ENCODE measurements at places on chromosomes 16 and 17.
A peak's percentile ranks its signal among the peaks of the same experiment; 100 is the strongest.

- peak; percentile 18 for DNase-seq
These were observed 42.0 kb upstream of the ETV4 start for GRCh38 chr17:43588121-43588520.

DNA sequence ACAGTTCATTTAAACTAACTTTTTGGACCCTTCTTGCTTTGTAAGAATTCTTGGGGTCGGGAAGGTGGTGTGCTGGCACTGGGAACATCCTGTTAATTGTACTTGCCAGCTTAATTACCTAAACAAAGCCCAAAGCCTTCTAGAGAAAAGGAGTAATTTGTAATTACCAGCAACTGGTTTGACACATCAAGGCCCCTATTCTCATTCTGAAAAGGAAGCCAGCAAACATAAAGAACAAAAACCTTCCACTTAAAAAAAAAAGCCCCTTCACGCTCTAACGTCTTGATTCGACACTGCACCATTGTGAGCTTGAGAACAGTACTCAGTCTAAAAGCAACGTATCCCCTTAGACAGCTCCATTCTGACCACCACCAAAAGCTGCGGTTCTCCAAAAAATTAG lies 74.7 kb upstream of the RPH3AL start:
- no peak for DNase-seq

- DNase-seq: no peak
These were observed 5.2 kb upstream of the GUCY2D start for GRCh38 chr17:7997186-7997585.

GRCh38 chr17:73444021-73444420 lies 132.2 kb upstream of the CDC42EP4 start:
- no peak for DNase-seq

GRCh38 chr16:28982949-28983348 lies 1.9 kb upstream of the LAT start:
- DNase-seq: no peak

- DNase-seq: no peak
These were observed 82.4 kb downstream of the NDE1 start for GRCh38 chr16:15732416-15732815.

GRCh38 chr17:61323909-61324868 lies 75.5 kb upstream of the TBX2 start:
- DNase-seq: no peak

- DNase-seq: peak; percentile 53
These were observed 40.8 kb upstream of the BHLHA9 start for GRCh38 chr17:1229349-1229899.

DNA sequence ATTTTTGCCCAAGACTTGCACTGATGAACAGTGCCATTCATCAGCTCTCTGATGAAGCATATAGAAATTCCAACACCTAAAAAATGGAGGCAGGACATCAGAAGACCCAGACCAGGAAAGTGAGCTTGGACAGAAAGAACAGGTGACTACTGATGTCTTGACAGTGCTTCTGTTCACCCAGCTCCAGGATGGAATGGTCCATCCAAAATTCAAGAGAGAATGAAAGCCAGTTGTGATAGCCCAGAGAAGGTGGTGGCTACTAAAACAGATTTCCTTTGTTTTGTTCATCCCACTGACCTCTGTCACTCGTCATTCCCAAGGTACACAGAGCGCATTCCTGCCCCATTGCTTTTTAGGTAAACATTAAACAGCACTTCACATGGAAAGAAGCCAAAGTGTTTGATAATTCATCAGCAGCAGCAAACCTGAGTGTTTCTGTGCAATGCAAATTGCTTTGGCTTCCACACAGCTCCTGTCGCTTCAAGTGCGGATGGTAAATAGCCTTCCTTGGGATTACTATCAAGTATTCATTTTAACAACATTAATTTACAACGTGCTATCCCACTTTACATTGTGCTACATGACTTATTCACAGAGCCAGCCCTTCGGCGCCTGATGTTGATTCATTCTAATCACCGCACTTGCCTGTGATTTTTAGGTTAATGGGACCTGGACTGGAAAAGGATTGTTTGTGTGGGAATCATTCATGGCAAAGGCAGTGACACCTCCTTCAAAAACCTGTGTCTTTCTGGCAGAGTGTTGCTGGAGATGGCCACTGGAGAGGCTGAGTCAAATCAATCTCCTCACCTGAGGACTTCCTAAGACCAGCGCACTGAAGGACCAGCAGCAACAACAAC lies 65.1 kb upstream of the TOX3 start:
- DNase-seq: no peak

DNA sequence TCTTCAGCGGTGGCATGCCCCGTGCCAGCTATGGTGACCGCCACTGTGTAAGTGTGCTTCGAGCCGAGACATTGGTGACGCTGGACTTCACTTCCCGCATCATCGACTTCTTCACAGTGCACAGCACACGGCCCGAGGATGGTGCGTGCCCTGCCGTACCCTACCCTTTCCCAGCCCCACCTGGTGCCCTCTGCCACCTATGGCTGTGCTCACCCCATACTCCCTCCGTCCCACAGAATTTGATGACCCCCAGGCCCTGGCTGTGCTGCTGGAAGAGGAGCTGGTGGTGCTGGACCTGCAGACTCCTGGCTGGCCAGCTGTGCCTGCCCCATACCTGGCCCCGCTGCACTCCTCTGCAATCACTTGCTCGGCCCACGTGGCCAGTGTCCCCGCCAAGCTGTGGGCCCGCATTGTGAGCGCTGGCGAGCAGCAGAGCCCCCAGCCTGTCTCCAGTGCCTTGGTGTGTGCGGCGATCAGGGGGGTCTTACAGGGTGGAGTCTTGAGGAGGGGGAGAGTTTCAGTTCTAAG lies 9.5 kb downstream of the LLGL1 start:
- no peak for DNase-seq

GRCh38 chr17:14672830-14673229 lies 371.9 kb downstream of the HS3ST3B1 start:
- DNase-seq: peak; percentile 65

DNA sequence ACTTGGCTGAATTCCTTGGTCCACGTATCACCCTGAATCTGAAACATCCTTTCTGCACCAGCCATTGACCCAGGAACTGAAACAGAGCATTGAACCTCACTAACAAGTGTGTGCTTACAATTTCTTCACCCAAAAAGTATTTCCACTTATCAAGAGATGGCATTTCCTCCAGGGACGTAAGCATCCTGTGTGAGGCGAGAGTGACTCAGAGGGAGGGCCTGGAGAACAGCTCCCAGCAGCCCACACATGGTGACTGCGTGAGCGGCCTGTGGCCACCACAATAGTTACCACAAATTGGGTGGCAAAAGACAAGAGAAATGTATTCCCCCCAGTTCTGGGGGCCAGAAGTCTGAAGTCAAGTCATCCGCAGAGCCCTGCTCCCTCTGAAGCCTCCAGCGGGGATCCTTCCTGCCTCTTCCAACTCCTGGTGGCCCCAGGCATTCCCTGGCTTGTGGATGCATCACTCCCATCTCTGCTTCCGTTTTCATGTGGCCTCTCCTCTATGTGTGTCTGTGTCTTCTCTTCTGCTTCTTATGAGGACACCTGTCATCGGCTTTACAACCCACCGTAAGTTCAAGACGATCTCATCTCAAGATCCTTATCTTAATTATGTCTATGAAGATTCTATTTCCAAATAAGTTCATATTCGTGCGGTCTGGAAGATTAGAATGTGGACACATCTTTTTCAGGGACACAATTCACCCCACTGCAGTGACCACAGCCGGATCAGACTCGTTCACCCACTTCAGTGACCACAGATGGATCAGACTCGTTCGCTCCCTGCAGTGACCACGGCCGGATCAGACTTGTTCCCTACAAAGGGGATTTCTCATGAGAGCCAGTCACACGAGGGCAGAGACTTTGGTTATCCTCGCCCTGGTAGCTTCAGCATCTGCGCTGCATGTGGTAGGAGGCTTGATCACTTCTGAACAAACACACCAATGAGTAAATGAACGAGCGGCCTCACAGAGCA lies 122.6 kb upstream of the FOXF1 start:
- DNase-seq: peak; percentile 95

DNA sequence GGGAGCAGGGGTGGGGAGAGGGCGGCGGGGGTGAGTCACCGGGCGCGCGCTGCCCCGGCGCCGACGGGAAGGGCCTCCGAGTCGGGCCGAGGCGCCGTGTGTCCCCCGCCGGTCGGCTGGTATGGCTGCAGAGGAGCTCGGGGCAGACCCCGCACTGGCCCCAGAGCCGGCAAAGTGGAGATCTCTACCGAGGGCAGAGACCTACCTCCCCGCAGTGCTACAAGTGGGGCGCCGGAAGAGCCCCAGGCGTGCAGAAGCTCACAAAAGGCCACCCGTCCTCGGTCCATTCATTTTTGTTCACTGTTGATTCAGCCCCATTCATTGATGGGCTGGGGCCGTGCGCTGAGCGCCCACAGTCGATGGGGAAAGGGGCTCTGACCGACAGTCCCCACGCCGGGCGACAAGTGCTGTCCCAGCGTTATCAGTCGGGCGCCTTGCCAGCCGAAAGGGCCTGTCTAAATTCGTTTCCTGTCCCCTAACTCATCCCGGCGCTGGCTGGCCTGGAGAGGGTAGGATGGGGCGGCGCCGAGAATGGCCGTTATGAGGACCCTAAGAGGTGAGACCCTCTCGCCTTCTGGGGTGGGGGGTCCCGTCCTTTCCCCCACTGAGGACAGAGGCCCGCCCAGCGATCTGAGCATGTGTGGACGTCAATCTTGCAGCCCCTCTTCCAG lies 709 bp upstream of the ENO3 start:
- DNase-seq: peak; percentile 60

- no peak for DNase-seq
These were observed 12.6 kb upstream of the ARHGAP17 start for GRCh38 chr16:25027781-25028180.

DNA sequence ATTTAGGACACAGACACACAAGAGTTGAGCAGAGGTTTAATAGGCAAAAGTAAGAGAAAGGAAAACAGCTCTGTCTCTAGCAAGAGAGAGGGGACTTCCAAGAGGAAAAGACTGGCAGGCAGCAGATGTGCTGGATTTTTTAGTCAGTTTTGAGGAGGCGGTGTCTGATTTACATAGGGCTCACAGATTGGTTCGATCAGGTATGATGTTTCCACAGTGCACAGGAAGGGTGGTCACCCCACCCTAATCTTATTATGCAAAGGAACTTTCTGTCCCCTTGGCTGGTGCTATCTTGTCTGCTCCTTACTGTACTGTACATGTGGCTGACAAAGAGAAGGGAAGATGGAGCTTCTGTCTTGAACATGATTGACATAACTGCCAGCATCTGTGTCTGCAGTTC lies 25.3 kb downstream of the BFAR start:
- DNase-seq: no peak

- DNase-seq: no peak
These were observed 35.8 kb downstream of the LITAF start for GRCh38 chr16:11550791-11551498.

GRCh38 chr16:24178496-24178895 lies 77.6 kb upstream of the CACNG3 start:
- DNase-seq: no peak

GRCh38 chr16:86665319-86665675 lies 86.9 kb downstream of the FOXL1 start:
- peak; percentile 48 for DNase-seq

DNA sequence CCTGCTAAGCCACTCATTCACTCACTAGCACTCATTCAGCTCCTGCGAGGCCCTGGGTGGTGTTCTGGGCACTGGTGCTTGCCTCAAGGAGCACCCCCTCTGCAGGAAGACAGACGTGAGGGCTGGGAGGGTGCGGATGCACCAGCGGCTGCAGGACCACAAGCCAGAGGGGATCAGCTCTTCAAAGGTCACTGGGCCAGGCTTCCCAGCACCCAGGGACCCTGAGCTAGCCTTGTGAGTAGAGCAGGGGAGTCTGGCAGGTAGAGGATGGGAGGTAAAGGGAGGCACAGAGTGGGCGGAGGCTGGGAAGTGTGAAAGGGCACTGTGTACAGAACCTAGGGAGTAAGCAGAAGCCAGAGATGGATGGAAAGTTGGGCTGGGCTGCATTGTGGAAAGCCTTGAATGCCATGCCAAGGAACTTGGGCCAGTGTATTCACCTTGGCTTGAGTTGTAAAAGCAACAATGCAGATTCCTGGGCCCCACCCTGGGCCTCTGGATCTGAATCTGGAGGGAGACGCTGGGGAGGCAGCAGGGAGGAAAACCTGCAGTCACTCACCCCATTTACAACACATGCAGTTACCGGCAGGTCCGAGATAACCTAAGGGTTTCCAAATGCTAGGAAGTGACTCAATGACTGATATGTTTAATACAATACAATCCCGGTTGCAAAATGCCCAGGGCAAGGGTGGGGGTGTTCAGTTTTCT lies 1.7 kb downstream of the IL4R start:
- peak; percentile 51 for DNase-seq

DNA sequence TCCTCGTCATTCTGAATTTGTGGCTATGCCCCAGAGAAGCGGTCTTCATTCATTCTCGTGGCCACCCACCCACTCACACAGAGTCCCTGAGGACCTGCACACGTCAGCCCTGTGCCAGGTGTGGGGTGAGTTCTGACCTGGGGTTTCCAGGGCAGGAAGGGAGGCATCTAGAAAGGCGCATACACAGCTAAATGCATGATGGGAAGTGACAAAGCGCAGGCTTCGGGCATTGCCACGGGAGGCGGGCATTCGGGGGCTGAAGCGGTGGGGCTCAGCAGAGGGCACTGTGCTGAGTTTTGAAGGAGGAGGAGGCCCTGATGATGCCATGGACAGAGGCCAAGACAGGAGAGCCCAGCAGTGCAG lies 10.9 kb downstream of the UBALD2 start:
- no peak for DNase-seq

GRCh38 chr16:31351942-31352325 lies 3.0 kb upstream of the ITGAX start:
- no peak for DNase-seq

DNA sequence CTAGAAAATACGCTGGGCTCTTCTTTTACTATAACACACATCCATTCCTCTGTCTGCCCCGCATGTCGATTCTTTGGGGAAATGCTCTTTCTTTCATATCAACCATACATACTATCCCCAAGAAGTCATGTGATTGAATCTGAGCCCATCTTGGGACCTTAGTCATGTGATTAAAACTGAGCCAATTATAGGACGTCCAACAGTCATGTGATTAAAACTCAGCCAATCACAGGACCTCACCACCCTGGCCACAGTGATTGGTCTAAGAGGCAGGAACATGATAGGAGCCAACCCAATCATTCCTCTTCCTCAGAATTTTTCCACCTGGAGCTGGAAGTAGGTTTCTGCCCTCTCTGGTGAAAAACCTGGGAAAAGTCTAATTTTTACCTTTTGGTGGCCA lies 78.8 kb downstream of the TMEM114 start:
- no peak for DNase-seq

GRCh38 chr16:4733747-4734062 lies 366 bp downstream of the ANKS3 start:
- DNase-seq: no peak

Data from AG08395 (cell line).